SHP77 treated with DMSO at 0.1 percent for 48 hours (cell line): ENCODE measurements at places on chromosomes 1 and 21.
A peak's percentile ranks its signal among the peaks of the same experiment; 100 is the strongest.

DNA sequence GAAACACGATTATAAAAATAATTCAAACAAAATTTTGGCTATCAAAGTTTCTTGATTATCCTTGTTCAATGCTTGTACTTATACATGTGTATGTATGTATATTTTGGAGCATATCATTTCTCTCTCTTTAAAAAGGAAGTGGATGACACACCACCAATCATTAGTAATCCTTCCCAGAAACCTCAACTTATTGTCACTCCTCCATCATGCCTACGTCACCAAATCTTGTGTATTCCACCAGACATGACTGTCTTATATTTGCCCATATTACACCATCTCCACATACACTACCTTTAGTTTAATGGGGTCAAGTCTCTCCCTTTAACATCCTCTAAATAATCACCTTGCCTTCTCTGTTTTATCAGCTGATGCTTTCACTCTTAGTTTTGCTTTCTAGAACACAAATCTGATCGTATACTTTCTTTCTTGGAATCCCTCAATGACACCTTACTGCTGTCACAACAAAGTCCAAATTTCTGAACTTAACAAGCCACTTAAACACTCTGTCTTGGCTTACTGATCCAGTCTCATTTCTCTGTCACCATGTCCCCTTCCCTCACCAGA is 124.0 kb downstream of the BRINP3 start:
- no peak for DNase-seq

GRCh38 chr21:25615880-25616279 is 8.6 kb upstream of the MRPL39 start:
- DNase-seq: no peak

DNA sequence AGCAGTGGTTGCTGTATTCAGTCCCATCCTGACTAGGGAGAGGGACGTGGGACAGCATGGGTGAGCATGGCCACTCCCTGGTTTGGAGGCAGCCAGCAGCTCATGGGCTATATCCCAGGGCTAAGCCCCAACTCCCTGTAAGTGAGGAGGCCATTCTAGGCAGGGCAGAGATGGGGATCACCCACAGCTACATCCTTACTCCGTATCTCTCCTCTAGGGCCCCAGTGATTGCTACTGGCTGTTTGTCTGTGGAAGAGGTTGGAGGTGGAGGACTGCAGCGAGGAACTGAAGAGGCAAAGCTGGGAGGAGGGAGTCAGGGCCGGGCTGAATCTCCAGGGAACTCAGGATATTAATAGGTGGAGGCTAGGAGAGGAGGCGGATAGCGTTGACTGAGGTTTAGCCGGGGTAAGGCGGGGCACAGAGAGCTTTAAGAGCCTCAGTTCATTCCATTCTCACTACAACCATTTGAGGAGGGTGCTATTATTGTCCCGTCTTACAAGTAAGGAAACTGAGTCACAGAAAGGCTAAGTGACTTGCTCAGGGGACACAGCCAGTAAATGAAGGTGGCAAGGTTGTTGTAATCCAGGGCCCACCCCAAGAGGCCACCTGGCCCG is 6.8 kb downstream of the OLIG2 start:
- DNase-seq: no peak

- no peak for DNase-seq
Measured at GRCh38 chr1:214271174-214271858, 9.6 kb upstream of the SMYD2 start.

DNA sequence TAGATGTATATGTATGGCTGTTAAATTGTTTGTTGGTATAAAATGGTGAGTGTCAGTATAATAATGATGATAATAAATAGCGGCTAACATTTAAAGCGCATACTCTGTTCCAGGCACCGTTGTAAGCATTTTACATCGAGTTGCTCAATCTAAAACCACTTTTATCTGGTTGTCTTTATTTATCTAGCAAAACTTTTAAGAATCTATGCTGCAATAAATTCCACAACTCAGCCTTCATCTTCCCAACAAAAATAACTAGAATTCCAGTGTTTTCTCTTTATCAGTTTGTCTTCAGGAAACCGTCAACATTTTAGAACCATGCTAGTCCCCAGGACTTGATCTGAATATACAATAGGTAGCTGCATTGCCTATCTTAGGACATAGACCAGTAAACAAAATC is 19.3 kb upstream of the SLC16A1 start:
- DNase-seq: no peak

DNA sequence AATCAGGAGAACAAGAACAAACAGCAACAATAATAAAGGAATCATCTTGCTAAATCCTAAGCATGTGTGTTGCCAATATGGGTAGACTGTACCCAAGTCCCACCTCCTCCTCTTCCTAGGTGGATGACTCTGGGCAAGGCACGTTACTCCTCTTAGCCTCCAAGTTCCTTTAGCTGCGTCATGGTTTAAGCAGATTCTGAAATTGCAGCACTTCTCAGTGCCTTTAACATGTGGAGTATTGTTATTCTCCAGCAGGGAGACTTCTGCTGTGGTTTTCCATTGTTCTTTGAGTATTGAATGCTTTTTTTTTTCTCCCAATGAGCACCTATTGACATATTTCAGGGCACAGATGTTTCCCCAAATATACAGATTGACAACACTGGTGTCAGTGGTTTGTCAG is 15.5 kb downstream of the ARHGEF10L start:
- DNase-seq: no peak

- no peak for DNase-seq
Measured at GRCh38 chr1:224432146-224432545, 2.5 kb downstream of the WDR26 start.

- no peak for DNase-seq
Measured at GRCh38 chr1:248807067-248807737, 18.5 kb downstream of the SH3BP5L start.

DNA sequence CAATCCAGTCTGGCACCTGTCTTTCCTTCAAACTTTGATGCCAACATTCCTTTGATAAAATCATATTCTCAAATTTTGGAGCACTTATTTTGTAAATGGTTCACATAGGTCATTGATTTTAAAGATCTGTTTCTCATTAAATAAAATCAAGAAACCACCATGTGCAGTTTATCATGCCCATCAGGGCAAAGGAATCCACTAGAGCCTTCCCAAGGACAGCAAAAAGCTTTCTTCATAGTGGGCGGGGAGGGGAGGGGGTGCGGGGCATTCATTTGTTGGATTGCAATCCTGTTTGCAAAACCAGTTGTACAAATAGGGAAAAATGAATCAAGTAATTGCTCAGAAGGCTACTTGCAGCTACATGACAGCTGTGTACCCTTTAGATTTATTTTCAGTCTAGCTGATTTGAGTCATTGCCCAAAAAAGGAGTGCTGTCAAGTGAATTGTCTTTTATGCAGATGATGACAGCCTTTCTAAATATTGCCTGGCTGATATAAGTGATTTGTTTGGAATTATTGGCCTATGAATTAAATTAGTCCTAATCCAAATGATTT is 23.0 kb downstream of the LRRC8B start:
- peak; percentile 27 for DNase-seq

GRCh38 chr1:209344156-209344555 is 239.4 kb upstream of the CAMK1G start:
- DNase-seq: no peak

GRCh38 chr1:101025283-101025656 is 314 bp downstream of the DPH5 start:
- DNase-seq: no peak

GRCh38 chr1:46413596-46413985 is 19.5 kb downstream of the FAAH start:
- no peak for DNase-seq

- DNase-seq: no peak
Measured at GRCh38 chr1:192904438-192904895, 95.6 kb downstream of the RGS2 start.

GRCh38 chr1:181352695-181353094 is 130.6 kb upstream of the CACNA1E start:
- no peak for DNase-seq

DNA sequence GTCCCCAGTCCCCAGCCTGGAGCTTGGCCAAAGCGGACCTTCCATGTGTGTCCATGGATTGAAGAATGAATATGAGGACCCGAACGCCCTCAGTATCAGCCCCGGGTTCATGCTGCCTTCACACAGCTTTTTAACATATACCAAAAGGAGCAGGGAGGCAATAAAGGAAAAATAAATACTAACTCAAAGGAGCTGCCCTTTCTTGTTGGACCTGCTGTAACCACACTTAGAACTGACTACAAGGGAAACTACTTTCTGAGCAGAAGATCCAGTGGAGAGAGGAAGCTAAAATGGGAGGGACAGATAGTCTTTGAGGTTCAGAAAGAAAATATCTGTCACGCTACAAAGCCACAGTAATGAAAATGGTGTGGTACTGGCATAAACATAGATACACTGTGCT is 48.6 kb downstream of the CNN3 start:
- DNase-seq: no peak

DNA sequence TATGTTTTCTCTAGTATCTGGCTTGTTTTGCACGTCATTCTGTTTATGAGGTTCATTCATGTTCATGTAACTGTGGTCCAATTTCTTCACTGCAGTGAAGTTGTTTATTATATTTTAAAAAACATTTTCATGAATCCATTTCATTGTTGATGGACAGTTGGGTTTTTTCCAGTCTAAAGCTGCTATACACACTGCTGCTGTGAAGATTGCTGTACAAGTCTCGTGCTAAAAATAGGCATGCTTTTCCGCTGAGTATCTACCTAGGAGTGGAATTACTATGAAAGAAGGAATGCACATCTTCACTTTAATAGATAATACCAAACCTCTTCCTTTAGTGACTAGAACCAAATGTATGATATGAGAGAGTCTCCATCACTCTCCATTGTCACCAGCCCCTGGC is 49.0 kb upstream of the ETS2 start:
- no peak for DNase-seq

- peak; percentile 65 for DNase-seq
Measured at GRCh38 chr1:11967028-11967547, 13.2 kb upstream of the MFN2 start.

DNA sequence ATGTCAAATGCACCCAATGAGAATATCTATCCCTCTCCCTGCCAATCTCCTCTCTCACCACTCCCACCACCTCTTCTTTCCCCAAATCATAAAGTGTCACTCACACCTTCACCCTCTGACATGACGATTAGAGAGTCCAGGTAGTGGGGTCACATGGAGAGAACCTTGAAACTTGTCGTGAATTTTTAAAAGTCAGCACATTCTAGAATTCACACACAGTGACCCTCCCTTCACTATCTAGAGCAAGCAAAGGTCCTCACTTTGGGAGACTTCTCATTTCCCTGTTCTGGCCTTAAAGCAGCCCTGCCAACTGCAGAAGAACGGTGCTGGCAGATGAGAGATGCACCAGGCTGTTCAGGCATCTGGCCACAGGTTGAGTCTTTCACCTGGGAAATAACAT is 61.9 kb downstream of the CD34 start:
- no peak for DNase-seq

GRCh38 chr1:8510041-8510823 is 192.3 kb downstream of the SLC45A1 start:
- no peak for DNase-seq

GRCh38 chr1:26913754-26914619 is at the start of gene NR0B2:
Gene NR0B2 (minus strand): TSS chr1:26913975. CDS start chr1:26913940, 35 bp downstream.
- DNase-seq: peak; percentile 89

DNA sequence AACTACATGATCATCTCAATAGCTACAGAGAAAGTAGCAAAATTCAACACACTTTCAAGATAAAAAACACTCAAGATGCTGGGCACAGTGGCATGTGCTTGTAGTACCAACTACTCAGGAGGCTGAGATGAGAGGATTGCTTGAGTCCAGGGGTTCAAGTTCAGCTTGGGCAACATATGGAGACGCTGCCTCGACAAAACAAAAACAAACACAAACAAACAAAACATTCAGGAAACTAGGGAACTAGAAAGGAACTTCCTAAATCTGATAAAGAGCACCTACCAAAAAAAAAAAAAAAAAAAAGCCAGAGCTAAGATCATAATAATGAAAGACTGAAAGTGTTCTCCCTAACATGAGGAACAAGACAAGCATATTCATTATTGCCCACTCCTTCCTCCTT is 22.8 kb upstream of the RNF186 start:
- no peak for DNase-seq

- peak; percentile 12 for DNase-seq
Measured at GRCh38 chr1:109509176-109510134, at the start of gene AMIGO1. Gene AMIGO1 (minus strand): TSS chr1:109509727. CDS start chr1:109508912, 815 bp downstream.

DNA sequence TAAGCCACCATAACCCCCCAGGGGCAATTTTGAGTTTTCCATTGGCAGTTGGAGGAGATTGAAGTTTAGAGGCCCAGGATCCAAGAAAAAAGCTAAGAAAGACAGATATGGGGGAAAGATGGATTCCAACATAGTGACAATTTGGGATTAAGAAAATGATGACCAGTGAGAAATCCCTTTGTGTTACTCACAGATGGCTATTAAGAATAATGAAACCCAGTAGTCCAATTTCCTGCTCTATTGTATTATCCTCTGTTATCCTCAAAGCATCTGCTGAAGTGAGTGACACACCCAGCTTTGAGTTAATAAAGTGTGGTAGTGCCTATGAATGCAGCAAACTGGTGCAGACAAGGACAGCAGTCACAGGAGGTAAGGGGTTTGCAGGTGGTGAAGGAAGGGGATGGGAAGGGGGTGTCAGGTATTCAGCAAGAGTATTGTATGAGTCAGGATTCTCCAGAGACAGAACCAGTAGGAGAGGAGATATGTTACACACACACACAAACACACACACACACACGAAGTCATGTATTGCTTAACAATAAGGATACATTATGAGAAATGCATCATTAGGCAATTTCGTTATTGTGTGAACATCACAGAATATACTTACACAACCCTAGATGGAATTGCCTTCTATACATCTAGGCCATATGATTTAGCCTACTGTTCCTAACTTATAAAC is 112.4 kb upstream of the VANGL1 start:
- no peak for DNase-seq

DNA sequence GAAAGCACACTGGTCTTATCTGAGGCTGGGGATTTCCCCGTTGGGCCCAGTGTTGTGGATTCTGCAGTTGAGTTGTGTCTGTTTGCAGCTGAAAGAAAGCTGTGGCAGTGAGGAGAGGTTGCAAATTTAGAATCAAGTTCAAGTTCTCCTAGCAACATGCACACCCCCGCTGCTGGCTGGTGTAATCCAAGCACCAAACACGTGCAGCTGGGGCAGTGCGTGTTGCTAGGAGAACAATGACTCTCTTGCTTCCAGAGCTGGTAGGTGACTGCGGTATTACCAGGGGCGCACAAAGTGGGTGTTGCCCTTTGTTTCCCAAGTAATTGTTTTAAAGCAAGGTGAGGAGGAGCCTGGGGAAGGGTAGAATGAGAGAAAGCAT is 91.5 kb downstream of the IER5 start:
- DNase-seq: no peak

DNA sequence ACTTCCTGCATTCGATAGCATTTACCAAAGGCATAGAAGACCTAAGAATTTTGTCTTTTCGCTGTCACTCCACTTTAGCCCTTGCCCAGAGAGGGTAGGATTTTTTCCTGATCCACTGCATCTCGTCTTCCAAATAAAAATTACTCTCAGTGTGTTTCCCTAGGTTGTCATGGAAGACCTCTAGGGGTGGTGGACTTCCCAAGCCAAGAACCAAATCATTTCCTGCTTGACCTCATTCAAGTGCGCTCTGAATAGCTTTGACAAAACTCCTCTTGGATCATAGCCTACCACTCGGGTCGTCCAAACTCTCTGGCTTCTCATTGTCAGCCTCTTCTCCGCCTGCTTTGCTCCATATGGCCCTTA is 431 bp upstream of the C1orf52 start:
- DNase-seq: no peak
